ENCODE measurements at places on chromosomes 3 and 15.

DNA sequence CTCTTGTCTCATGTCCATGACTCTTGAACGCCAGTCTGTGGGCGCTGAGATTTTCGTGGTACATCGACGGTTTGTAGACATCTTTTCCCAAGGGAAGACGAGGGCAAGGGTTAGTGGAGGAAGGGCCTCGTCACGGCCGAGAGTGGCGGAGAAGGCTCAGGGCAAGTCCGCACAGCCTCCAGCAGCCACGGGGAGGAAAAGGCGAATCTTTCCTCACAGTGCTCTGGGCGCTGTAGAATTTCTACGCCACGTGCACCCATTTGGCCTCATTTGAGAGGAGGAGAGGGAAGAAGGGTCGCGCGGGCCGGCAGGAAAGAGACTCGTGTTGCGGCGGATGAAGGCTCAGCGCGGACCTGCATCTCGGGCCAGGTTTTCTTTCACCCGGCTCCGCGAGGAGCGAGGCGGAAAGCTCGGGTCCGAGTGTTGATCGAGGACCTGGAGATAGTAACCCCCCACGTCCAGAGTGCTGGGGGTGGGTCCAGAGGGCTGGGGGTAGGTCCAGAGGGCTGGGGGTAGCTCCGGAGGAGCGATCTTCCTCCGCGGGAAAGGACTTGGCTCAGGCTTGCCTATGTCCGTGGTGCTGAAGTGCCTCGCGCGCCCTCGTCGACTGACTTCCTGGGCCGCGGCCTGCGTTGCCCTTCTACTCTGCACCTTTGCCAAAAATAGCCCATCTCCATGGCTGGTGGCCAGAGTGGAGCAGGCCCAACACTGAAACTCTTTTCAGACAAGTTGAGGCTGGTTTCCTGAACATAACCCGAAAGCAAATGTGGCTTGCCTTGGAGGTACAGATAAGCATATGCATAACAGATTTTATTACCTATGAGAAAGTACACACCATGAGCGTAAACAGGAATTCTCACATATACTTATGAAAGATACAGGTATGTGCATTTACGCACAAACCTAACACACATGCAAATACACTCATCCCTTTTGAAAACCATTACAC is 1.1 kb downstream of the SLC35G2 start:
- DNase-seq: peak; percentile 69

- DNase-seq: peak; percentile 60
These were observed 35.9 kb upstream of the ZNF774 start for GRCh38 chr15:90316139-90316538.

- no peak for DNase-seq
These were observed 985 bp downstream of the TRPC1 start for GRCh38 chr3:142724682-142725356.

DNA sequence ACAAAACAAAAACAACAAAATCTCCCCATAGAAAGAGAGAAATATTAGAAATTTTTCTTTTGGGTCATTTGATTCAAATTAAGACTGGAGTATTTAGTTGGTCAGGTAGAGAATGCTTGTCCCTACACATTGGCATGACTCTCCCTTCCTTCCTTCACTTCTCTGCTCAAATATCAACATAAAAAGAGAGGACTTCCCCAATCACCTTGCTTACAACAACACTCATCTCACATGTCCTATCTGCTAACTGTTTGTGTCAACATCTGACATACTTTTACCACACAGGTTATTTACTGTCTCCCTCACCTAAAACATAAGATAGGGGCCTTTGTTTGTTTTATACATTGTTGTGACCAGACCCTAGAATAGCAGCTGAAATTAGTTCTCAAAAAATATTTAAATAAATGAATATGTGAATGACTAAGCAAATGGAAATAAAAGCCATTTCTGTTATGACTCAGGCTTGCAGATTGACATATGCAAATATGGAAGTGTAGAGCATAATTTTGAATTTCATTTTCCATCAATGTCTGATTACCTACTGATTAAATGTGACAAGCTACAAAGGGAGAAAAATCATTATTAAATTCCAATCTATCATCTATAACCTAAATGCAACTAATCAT is 304.8 kb downstream of the CTNNB1 start:
- DNase-seq: no peak
